ENCODE measurements at places on chromosomes 4 and X.

DNA sequence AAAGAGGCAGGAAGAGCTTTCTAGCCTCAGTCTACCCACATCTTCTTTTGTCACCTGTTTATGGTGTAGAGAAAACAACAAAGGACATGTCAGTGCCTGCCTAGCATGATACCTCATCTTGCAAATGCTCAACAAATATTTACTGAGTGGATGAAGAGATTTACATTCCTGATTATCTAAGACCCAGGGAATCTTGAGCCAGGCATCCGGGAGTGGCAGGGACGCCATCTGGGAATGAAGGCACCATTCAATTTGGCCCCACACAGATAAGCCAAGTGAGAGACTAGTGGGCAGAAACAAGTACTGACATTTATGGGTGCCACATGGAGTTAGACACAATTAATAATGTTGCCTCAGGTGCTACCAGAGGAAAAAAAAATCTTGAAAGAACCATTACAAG, 36.8 kb upstream of the CASK start:
- no peak for DNase-seq

DNA sequence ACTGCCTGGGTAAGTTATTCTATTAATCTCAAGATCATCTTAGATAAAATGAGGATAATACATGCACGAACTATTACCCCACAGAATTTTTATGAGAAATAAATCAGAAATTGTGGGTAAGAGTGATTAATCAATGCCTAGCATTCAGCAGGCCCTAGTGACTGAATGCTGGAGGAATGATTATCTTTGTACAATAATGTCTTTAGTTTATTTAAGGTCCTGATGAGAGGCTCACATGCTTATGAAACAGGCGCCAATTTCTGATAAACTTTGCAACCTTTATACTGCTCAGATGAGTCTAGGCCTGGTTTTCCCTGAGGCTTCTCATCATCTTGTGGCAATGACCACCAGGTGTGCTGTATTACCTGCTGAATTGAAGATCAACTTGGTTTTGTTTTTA, 27.8 kb upstream of the BMP2K start:
- DNase-seq = no peak

DNA sequence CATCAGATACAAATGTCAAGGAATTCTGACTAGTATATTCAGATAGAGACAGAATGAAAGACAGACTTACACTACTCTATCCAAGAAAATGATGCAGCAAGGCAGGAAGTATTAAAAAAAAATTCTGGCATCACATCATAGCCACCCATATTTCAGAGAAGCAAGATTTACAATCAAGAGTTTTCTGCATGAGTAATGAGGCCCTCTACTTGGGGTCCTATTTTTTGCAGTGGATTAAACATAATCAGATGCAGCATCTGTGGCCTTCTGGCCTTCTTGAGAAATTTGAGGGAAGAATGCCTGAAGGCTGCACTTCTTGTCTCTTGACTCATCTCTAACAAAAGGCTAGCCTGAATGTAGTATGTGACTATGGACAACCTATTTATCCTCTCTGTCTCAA, 48.2 kb upstream of the SLIT2 start:
- no peak for DNase-seq

DNA sequence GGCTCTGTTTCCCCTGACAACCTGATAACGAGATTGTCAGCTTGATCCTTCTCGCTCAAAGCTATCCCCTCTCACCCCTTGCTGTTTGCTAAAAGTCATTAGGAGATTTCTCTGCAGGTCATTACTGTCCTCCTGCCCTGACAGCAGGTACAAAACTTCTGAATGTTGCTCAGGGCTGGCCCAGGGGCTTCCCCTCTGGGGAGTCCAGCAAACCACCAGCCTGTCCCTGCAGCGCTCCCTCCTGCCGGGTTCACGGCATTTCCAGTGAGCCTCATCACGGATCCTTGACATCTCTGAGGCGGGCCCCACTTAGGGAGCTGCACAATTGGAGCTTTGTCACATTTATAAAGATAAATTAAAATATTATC, 5.2 kb upstream of the SORCS2 start:
- no peak for DNase-seq

- no peak for DNase-seq
Observed at GRCh38 chr4:120440730-120441129, 374.1 kb upstream of the MAD2L1 start.

- no peak for DNase-seq
Observed at GRCh38 chrX:123851079-123851478, 8.8 kb upstream of the XIAP start.

DNA sequence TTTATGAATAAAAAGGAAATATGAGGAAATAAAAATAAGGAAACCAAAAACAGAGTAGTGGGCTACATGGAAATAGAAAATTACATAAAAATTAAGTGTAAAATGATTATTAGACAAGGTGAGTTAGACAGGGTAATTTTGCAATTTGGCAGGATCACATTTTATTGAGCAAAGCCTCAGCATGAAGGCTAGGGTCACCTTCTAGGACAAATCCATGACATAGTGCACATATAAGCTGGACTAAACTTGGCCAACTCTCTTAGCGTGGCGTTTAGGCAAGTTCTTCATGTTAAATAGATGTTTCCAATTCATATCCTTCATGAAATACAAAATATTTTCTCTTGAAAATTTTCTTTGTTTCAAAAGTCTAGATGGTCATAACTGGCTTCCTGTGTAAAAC, 25.7 kb upstream of the UGT2B7 start:
- DNase-seq = no peak

GRCh38 chr4:128255906-128256305, 31.7 kb downstream of the PGRMC2 start:
- no peak for DNase-seq

GRCh38 chr4:122163767-122164166, 11.6 kb downstream of the BLTP1 start:
- DNase-seq = no peak

GRCh38 chr4:69823481-69824186, 36.3 kb downstream of the SULT1E1 start:
- peak; percentile 53 for DNase-seq

DNA sequence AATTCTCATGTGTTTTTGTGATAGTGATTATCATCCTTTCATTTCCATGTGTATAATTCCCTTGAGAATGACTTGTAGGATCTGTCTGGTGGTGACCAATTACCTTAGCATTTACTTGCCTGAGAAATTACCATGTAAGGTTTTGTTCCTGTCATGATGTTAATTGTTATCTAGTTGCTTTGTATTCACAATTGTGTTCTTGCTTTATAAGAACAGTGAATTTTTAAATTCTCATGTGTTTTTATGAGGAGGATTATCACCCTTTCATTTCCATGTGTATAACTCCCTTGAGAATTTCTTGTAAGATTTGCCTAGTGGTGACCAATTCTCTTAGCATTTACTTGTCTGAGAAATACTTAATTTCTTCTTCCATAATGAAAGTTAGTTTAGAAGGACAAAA, 758.2 kb upstream of the NDST4 start:
- no peak for DNase-seq

DNA sequence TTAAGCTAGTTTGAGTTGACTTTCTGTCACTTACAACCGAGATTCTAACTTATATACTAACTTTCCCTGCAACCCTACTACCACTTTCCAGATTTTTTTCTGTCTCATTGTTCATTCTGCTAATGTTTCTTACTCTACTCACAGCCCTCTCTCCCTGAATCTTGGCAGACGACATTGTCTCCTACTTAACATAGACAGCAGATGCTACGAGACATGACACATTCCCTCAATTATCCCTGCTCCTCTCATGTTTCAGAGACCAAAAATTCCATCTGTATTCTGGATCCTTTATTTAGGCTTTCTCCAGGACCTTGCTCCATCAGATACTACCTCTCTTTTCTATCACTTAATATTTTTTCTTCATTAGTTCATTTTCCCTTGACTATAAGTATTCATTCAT, 379.1 kb upstream of the TEX13C start:
- DNase-seq = no peak

GRCh38 chr4:147220833-147221232, 260.1 kb upstream of the EDNRA start:
- DNase-seq = no peak

GRCh38 chrX:40895246-40895645, 159.9 kb upstream of the MED14 start:
- DNase-seq = no peak

DNA sequence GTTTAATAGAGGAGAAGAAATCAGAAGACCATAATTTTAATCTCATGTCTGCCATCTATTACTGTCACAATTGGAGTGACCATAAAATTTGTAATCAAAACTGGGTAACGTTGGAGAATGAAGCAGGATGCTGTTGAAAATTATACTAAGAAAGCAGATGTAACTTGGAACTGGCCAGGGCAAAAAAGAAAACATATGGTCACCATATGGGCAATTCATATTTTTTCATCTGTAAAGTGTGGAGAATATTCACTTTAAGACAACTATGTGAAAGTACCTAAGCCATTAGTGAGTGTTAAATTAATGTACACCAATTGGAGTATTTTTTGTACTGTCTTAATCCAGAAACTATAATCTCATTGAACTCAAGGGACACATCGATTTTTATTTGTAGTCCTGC, 1008.0 kb downstream of the GLUD2 start:
- DNase-seq = no peak

DNA sequence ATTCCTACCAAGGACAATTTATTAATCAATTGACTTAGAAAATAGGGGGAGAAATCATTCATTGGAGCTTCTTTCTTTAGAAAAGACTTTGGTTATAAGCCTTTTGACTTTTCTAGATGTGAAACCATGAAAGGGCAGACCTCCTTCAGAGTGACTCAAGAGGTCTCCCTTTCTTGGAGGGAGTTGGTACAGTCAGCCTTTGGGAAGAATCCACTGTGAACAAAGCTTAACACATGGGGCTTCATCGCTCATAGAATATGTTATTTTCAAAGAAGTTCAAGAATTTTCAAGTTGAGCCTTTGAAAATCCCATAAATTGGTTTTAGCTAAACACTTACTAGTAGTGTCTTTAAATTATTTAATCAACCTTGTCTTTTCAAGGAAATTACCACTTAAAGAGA, 28.0 kb downstream of the RIPPLY1 start:
- DNase-seq = no peak
